ENCODE measurements at places on chromosomes 13 and 19. TPM values are rescaled to one million over a fixed set of nuclear protein-coding genes. Genes with fewer than 3 reads are reported as not detected.

DNA sequence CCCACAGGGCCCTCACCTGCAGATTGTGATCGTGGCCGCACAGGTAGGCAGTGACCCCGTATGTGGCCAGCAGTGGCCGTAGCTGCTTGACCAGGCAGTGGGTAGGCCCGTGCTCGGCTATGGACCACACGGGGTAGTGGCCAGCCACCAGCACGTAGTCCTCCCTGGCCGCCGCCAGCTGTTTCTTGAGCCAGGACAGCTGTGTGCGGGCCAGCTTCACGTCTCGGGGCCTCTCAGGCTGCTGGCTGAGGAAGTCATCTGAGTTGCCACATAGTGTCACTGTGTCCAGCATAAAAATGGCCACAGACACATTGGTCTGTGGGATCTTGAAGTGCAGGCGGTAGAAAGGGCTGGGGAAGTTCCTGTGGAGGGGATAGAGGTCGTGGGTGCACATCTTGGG, 1.2 kb downstream of the ACP5 start:
- H3K4me3 ChIP-seq: no peak overlapping the region
- H3K4me1 ChIP-seq: peaks cover 34% of the 10 kb centered on the region
- DNase-seq: no peak
- no peaks in the 10 kb centered on the region for H3K36me3 ChIP-seq
- no peaks in the 10 kb centered on the region for H3K27me3 ChIP-seq

DNA sequence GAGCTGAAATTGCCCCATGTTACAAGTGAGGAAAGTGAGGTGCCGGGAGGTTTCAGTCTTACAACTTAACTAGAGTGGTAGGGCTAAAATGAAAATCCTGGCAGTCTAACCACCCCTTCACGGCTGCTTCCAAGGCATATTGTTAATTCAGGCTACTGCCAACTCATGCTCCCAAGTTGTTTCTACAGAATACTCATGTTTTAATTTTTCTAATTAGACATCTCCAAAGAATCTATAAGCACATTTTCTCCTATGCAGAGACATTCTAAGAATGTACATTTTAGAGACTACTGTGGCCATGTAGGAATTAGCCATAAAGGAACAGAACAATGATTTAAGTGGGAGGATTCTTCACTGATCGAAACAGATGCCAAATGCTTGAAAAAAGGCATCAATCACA, 7.0 kb upstream of the TSC22D1 start:
- H3K27me3 ChIP-seq: peaks cover 23% of the 10 kb centered on the region
- H3K4me1 ChIP-seq: peaks cover 4% of the 10 kb centered on the region
- no peak overlapping the region for H3K27ac ChIP-seq
- H3K36me3 ChIP-seq: no peaks in the 10 kb centered on the region
- H3K4me3 ChIP-seq: no peak overlapping the region

Gene KISS1R
- 0.55 TPM for total RNA-seq

- H3K4me1 ChIP-seq: no peaks in the 10 kb centered on the region
- H3K27me3 ChIP-seq: no peaks in the 10 kb centered on the region
- no peak overlapping the region for H3K4me3 ChIP-seq
- no peak for DNase-seq
- H3K27ac ChIP-seq: no peak overlapping the region
- H3K36me3 ChIP-seq: no peaks in the 10 kb centered on the region
Observed at GRCh38 chr13:88726075-88726474, 1054.9 kb downstream of the SLITRK5 start.

GRCh38 chr13:31236211-31236786, 36.5 kb downstream of the B3GLCT start:
- H3K4me3 ChIP-seq: no peak overlapping the region
- H3K27me3 ChIP-seq: no peaks in the 10 kb centered on the region

DNA sequence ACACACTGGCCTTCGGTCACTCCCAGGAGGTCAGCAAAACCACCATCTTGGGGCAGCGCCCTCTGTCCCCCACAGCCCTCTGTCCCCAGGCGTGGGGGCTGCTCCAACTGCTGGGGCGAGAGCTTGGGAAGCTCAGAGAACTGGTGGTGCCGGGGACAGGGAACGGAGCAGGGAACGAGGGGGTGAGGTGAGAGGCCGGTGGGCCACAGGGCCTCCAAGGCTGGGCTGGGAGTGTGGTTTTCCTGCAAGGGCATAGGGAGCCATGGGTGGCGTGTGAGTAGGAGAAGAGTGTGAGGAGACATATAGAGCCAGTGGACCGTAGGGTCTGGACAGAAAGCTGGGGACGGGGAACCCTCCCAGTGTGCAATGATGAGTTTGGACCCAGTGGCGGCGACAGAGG, 34.1 kb downstream of the F2RL3 start:
- DNase-seq: no peak
- no peaks in the 10 kb centered on the region for H3K4me1 ChIP-seq
- H3K36me3 ChIP-seq: peaks cover 3% of the 10 kb centered on the region
- H3K27me3 ChIP-seq: no peaks in the 10 kb centered on the region

DNA sequence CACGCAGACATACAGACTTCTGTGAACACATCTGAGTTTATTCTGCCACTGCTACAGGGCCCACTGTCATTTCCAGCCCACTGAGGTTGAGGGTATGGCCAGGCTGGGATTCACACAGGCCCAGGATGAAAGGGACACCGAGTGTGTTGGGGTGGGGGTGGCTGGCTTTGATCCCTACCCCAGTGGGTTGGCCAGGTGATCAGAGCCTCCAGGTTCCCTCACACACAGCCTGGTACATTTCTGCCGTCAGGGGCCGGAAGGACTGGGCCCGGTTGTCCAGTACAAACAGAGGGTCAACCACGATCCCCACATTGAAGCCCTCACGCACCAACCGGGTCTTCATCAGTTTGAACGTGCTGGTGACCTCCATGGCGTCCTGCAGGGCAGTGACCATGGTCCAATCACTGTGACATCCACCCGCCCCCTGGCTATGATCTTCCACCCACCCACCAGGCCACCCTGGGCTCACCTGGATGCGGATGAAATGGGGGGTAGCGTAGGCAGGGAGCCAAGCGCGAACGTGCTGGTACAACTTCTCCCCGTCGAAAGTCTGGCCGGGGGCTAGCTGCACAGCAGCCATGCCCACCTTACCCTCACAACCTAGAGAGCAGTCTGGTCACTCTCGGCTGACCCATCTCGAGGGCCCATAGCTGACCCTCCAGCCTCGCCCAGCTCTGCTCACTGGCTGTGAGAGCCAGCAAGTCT, 13.3 kb downstream of the SLC27A5 start:
- H3K27ac ChIP-seq: peak overlapping the region; percentile 88
- peak overlapping the region; percentile 85 for H3K4me3 ChIP-seq
- peaks cover 4% of the 10 kb centered on the region for H3K36me3 ChIP-seq
- DNase-seq: peak; percentile 18

DNA sequence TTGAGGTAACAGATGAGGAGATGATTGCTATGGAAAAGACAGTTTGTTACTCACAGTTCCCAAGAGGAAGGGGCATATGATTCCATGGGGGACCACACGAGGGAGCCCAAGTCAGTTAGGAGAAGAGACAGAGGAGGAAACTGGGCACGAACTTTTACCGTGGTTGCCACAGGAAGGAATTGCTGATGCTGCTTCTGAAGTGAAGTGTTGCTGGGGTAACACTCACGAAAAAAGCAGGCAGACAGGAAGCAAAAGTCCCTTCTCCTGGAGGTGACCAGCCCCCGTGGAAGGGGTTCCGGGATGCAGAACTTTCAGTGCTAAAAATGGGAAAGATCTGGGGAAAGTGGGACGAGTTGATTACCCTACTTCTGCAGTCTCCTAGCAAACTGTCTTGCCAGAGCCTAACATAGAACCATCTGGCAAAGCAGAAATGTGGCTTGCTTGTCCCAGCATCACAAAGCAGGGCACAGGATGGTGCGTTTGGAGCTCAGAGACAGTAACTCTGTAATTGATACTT, 35.4 kb upstream of the MAP3K10 start:
- no peaks in the 10 kb centered on the region for H3K27me3 ChIP-seq
- H3K36me3 ChIP-seq: no peaks in the 10 kb centered on the region
- H3K4me3 ChIP-seq: no peak overlapping the region
- no peak overlapping the region for H3K27ac ChIP-seq
